ENCODE measurements at places on chromosomes 6 and 20.
A peak's percentile ranks its signal among the peaks of the same experiment; 100 is the strongest.

GRCh38 chr6:36467625-36468024 lies 24.8 kb downstream of the KCTD20 start:
- no peak for DNase-seq

DNA sequence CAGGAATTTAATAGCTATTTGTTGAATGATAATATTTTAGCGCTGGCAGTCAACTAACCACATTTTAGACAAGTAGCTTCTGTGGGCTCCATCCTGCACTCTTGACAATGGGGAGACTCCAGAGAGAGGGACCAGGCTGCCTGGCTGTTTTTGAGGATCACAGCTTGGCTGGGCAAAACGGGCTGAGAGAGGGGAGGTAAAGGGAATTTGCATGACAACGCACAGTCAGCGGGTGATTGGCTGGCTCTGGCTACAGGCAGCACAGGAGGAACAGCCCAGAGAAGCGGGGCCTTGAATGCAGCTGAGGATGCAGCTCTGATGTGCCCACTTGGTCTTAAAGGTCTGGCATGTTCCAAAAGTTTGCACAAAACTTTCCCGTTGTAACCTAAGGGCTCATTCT lies 41.2 kb downstream of the LRFN2 start:
- DNase-seq: no peak

DNA sequence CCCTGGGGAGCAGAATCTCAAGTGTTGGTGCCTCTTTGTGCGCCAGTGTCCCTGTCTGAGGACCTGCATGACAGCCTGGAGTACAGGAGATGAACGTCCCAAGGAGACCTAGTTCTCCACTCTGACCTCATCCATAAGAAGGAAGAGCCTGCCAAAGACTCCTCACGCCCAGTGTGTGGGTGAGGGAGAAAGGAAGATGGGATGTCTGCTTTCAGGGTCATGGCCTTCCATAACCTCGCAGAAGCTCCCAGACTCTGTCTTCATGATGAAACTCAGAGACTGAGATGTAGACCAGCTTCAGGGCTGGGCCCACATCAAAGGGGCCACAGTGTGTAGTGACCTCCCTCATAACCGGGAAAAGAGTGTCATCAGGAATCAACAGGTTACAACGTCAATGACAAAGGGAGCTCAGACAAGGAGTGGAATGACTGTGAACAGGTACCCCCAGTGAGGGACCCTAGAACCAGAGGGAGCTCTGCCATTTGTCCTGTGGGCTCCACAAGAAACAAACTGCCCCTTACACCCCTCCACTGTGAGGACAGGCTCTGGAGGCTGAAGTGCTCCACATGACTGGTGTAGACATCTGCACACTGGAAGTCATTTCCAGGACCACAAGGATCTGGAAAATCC lies 8.1 kb downstream of the HLA-DQB1 start:
- DNase-seq: no peak

GRCh38 chr6:55925292-55925691 lies 49.9 kb upstream of the BMP5 start:
- DNase-seq: no peak

DNA sequence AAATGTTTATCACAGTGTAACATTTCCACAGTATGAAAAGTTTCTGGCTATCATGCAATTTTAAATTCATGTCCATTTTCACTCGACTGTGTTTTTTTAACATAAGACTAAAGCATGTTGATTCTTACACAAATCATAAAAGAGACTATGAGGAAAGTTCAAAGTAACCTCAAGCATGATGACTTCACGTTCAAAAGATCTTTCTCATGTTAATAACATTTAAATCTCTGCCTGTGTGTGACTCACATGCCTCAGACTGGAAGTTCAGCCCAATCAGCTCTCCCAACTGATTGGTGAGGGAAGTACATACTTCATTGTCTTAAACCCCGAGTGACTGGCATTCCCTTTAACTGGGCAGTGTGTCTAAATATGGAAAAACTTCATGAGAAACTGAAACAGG lies 37.4 kb downstream of the ATXN1 start:
- DNase-seq: peak; percentile 21

DNA sequence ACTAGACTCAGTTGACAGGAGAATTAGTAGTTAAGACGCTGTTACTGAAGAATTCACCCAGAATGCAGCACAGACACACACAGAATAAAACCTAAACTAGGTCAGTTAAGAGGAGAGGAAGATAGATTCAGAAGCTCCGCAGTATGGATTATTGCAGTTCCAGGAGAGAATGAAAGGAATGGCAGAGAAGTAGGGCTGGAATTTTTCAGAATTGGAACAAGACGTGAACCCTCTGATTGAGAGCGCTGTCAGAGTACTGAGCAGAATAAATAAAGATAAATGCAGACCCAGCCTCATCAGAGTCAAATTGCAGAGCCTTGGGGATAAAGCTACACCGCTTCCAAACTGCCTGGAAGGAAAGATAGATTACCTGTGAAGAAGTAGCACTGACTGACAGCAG lies 344.6 kb downstream of the FARS2 start:
- no peak for DNase-seq

DNA sequence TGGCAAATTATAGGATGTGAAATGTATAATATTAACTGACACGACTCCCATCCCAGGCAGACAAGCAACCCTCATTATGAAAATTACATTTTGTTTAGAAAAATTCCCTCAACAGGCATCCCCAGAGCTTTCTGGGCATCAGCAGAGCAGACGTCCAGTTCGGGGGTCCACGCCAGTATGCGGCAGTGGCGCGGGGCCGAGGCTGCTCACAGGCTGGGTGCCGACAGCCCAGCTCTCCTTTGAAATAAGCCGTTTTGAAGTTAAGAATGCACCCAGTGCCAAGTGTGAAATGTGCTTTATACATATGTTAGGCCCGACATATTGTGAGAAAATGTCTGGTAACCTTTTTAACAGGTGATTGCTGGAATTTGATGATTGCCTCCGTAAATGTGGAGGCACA lies 50.4 kb downstream of the RPP40 start:
- DNase-seq: no peak
